ENCODE measurements at places on chromosomes 5 and 9.

GRCh38 chr9:81671880-81672280 is 17.5 kb downstream of the TLE1 start:
- DNase-seq, result no peak

GRCh38 chr5:138869763-138870500 is 5.2 kb downstream of the LRRTM2 start:
- DNase-seq, result peak; percentile 24

DNA sequence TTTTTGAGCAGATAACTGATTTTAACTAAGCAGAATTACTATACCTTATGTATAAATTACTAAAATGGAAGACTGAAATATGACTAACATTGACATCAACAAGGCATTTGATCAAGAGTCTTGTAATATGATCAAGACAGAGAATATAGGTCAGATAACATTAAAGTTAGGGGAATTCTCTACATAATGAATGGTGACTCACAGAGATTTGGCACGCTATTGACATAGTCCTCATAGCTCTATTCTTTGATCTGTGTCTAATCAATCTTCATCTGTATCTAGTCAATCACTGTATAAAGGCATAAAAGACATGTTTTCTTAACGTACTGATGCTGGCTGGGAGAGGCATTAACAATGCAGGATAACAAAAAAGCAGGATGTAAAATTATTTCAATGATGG is 17.4 kb downstream of the ABITRAM start:
- peak; percentile 75 for DNase-seq

DNA sequence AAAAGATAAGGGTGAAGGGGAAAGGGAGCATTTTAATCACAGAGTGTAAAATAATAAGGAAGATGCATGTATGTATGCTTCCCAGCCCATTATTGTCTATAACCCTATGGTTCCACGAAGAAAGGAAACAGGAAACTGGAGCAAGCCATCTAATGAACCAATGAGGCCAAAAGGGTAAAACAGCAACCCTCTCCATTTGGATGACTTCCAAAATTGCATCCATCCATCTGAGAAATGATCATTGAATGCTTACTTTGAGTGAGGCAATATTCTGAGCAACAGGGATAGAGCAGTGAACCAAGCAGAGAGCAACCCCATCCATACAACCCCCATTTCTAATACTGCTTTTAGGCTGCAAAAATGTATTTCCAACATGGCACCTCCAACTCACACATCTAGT is 46.9 kb downstream of the ARL15 start:
- no peak for DNase-seq

GRCh38 chr5:166505067-166505466 is 1786.4 kb upstream of the WWC1 start:
- DNase-seq, result no peak

DNA sequence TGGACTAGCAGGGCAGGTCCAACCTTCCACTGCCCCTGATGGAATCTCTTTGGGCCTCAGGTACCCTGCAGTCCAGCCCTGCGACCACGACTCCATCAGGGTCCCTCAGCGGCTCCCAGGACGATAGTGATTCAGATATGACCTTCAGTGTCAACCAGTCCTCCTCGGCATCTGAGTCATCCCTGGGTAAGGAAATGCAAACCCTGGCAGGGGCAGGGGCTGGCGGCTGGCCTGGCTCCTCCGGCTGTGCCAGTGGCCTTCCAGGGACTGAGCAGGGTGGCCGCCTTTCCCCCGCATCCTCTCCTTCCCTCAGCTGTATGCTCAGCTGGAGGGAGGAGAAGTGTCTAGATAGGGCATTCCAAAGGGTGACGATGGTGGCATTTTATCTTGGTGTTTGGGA is 45.0 kb downstream of the NEURL1B start:
- DNase-seq, result no peak

- no peak for DNase-seq
These were observed 155.0 kb downstream of the PRELID2 start for GRCh38 chr5:145680169-145680568.

DNA sequence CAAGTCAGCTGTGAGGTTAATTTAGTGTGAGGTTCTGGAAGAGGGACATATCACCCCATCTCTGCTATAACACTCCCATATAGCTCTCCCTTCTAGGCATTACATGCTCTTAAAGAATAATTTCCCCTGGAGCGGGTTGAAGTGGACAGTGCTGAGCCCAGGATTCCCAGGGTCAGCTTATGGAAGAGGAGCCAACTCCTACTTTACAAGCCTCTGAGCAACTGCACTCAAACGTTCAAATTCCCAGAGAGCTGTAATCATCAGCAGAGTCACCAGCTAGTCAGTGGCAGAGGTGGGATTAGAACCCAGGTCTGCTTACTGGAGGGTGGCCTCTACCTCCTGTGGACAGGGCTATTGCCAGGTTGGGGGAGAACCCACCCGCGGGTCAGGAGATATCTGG is 1.4 kb downstream of the NEURL1B start:
- DNase-seq, result no peak

Data from dermis microvascular lymphatic vessel endothelial cell (primary cell).